ENCODE measurements at places on chromosomes 6 and 20.

- DNase-seq = no peak
Measured at GRCh38 chr20:19737025-19737424, 21.0 kb upstream of the RIN2 start.

DNA sequence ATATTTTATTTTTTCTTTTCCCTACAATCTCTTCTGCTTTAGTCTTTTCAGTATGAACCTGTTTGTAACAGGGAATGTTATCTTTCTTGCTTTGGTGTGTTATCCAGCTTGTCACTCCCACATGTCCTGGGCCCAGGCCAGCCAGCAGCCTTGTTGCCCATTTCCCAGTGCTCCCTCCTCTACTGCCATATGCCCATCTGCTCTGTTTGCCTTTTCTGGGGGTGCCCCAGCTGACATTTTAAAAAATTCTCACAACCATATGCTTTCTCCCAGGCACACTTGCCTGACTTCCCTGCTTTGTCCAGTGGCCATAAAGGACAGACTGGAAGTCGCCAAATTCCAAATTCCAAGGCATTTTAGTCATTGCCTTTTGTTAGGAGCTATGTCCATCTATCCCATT is 23.6 kb upstream of the LMBRD1 start:
- DNase-seq = no peak

GRCh38 chr6:92791403-92791802 is 628.0 kb downstream of the EPHA7 start:
- DNase-seq = no peak

DNA sequence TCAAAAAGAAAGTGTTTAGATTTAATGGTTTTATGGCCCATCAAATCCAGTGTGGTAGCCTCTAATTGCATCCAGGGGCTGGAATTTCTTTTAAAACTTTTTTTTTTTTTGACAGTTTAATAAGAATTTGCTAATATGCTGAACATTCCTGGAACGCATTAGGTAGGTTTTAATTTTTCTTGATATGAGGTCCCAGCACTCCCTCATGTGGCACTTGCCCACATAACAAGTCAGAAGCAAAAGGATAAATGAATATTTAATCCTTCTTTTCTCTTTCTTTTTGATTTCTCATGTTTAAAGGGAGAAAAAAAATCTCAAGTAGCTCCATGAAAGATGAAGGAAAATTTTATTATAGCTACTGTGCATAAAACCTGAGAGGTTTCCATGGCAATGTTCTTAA is 13.5 kb downstream of the HAO1 start:
- no peak for DNase-seq

DNA sequence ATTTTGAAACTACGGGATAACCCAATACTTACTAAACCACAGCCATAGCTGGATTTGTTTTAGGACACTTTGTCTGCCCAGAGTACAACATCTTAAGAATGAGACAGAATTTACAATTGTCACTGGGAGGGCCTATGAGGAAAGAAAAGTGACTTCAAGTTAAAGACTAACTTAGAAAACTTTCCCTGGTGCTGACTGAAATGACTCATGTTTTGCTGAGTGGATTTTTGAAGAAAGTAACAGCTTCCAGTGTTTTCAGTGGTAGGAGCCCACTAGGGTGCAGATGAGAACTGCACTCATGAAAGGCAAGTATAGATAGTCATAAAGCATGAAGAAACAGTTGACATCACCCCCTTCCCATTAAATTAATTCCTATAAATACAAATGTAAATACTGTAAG is 988.2 kb upstream of the MAP3K7 start:
- no peak for DNase-seq

GRCh38 chr6:149890629-149891045 is 7.3 kb downstream of the RAET1E start:
- no peak for DNase-seq

- DNase-seq = no peak
Measured at GRCh38 chr20:31551163-31552081, 37.2 kb downstream of the HM13 start.

DNA sequence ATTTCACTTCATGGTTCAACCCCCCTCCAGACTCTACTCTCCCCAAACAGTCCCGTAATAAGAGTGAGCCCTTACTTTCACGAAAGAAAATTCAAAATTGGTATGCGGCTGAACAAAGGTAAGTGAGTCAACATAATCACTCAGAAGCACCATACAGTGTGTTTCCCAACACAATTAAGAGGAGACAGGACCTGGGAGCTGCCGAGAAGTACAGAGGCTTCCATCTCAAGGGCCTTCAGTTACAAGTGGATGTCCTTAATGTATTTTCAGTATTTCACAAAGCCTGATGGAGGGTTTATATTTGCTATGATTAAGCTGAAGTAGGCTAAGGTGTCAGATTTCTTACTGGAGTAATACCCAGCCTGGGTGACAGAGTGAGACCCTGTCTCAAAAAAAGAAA is 51.1 kb downstream of the MYO6 start:
- DNase-seq = peak; percentile 26

DNA sequence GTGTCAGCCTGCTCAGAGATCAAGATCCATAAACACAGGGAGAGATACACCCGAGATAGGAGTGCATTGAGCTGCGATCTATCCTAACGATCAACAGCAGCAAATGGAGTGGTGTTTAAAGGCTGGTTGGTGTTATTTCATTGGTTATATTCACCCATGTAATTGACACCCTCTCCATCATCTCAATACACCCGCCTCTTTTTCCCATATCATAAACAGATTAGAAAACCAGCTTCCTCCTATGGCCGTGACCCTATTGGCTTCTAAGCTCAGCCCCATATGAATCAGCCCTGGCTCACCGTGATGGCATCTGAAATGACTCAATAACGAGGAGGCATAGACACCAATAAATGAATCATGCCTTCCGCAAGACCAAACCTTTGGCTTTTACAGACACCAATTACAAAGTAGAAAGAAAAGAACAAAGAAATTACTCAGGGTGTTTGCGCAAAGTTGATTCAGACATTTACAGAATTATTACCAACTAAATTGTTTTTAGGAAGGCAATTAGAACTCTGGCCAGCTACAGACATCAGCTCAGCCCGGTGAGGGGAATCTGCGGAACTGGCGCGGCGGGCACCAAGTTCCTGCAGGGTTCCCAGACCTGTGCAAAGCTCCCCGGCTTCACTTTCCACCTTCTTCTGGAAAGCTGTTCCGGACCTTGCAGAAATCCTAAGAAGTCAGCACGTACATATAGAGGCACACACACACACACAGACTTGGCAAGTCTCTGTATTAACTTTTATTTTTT is 11.5 kb downstream of the PMEPA1 start:
- DNase-seq = no peak

DNA sequence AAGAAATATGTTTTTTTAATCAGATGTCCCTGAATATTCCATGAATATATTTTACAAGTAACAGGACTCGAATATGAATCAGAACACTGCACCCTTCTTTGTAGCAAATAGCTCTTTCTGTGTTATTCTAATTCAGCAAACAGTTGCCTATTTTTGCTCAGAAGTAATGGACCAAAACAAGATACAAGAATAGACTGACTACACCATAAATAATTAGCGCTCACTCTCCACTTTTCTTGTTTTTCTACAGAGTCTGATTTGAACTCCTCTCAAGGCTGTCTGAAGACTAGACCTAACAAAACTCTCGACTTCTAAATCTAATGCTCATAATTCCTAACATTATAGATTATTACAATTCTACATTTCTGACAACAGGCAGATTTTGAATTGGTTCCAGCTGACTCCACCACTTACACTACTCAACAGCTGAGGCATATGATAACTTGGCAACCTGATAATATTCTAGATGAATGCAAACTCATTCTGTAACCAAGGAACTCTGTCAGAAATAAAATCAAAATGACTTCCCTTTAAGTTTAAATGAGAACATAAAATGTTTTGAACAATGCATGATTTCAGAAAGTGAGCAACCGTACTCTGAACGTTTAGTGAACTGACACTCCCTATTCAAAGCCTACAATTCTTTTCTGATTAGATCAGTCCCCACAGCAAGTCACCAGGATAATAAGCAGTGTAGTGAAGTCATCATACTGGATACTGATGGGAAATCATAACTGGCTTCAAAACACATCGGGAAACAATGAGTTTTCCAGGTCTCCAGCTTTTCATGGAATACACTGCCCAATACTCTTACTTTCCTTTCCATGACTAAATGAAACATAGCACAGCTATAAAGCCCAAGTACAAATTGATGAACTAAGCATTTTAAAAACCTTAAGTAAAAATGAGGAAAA is 114.2 kb upstream of the BEND6 start:
- DNase-seq = no peak

- no peak for DNase-seq
Measured at GRCh38 chr20:44662261-44662660, 10.8 kb upstream of the ADA start.

DNA sequence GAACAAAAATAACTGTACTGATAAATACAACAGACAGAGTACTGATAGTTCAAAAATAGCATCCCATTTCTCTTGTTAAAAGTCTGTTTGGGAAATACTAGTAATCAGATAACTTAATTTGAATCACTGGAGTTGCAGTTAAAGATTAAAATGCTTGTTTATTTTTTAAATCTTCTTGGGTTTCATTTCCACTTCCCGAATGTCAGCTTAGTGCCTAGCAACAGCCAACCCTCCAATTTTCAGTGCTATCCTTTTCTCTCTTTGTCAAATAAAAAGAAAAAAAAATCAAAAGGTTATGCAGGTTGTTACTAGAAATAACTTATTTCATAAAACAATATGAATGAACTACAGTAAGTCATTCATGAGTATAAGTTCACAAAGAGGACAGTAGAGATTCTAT is 257.7 kb upstream of the STXBP5 start:
- DNase-seq = no peak

GRCh38 chr20:51678026-51678697 is 90.0 kb downstream of the ATP9A start:
- DNase-seq = no peak

GRCh38 chr6:7311176-7311575 is 1.8 kb downstream of the SSR1 start:
- DNase-seq = no peak

DNA sequence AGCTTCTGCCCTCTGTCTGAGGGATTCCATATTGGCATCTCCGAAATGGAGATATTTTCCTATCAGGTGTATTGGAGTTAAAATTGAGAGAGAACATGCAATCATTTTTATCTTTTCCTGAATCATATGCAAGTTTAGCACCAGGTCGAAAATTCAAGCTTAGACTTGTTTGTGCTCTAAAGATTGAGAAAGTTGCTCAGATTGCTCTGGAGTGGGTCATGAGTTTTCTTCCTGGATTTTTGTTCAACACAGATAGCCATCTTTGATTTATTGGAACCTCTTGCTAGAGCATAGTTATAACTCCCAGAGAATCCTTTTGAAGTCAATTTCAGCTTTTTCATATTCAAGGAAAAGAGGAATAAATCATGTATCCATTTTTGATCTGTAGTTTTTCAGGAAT is 373.5 kb upstream of the FLRT3 start:
- DNase-seq = no peak

DNA sequence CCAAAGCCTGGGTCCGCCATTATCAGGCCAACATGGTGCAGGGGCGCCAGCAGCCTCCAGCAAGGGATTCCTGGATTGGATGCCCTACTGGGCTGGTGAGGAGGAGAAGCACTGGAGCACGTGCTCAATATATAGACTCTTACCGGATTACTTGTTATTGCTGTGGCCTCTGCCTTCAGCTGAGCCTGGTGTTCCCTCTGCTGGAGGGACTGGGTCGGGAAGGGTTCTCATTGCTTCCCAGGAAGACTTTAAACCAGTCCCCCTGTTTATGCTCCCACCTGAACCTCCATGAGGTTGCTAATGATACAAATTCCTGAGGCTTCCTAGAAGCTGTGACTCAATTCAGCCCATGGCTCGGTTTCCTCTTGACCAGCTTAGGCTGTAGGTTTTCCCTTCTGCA is 186.7 kb upstream of the ARID1B start:
- DNase-seq = no peak

- no peak for DNase-seq
Measured at GRCh38 chr6:68947721-68948120, 312.6 kb downstream of the ADGRB3 start.

- no peak for DNase-seq
Measured at GRCh38 chr20:11982289-11982954, 64.7 kb downstream of the BTBD3 start.

- no peak for DNase-seq
Measured at GRCh38 chr6:163321717-163322116, 92.8 kb upstream of the QKI start.

- DNase-seq = no peak
Measured at GRCh38 chr20:10671919-10672623, 1.7 kb downstream of the JAG1 start.

DNA sequence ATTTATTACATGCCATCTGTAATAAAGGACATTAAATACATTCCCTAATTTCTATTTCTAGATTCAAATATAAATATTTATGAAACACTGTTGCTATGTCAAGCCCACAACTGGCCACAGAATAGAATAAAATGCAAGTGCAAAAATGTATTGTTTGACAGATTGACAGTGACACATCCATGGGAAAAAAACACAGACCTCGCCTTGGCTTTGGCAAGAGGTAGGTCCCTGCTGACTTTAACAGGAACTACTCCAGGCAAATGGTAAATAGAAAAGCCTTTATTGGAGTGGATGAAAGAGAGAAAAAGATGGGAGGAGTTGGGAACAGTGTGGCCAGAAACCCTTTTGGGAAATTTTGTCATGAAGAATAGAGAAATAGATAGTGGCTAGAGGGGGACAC is 622.9 kb downstream of the UTRN start:
- no peak for DNase-seq

GRCh38 chr20:22582386-22582963 is 1.9 kb downstream of the FOXA2 start:
- DNase-seq = no peak

GRCh38 chr20:18507218-18508191 is at the start of gene SEC23B:
SEC23B (plus strand) TSS chr20:18507940; CDS start chr20:18510836, 2,896 bp downstream.
- peak; percentile 83 for DNase-seq

DNA sequence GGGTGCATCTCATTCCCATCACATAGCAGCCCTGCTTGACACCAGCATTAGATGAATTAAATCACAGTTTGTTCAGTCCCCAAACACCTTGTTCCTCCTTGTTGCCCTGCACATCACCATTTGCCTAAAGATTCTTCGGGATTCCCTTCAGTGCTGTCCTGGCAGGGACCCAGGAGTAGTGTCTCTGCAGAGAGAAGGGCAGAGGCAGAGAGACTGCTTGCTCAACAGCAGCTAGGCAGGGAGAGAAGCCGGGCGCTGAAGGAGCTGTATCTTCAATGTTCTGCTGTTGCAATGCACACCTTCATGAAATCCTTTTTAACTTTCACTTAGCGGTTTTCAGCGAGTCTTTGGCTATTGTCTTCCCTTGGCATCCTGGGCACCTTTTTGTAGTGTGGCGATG is 362.9 kb downstream of the FARS2 start:
- DNase-seq = no peak

GRCh38 chr6:29908341-29908662 is 34.0 kb upstream of the HLA-A start:
- DNase-seq = no peak

DNA sequence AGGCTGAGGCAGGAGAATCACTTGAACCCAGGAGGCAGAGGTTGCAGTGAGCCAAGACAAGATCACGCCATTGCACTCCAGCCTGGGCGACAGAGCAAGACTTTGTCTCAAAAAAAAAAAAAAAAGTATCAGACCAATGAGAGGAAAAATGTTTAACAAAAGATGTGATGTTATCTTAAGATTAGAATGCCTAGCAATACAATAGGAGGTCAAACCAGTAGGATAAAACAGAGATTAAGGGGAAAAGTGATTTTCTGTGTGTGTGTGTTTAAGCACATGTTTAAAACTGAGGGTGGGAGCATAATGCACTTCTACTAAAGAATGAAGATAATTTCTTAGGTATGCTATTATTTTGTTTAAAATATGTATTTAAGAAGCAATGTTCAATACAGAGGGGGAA is 17.9 kb downstream of the COL19A1 start:
- no peak for DNase-seq
